Left kidney (tissue), 8 donors: ENCODE measurements at places on chromosomes 2 and 18. TPM values are rescaled to one million over a fixed set of nuclear protein-coding genes. Genes with fewer than 3 reads are reported as not detected.

Gene CCDC102B
- 8.8 TPM for polyA plus RNA-seq

Gene FBLN7
- polyA plus RNA-seq, result 13.6 TPM

Gene SERTAD2
- 25.2 TPM for polyA plus RNA-seq

Gene SP9
- not detected for polyA plus RNA-seq

Gene TRABD2A
- 0.96 TPM for polyA plus RNA-seq

Gene CFC1
- polyA plus RNA-seq, result not detected

DNA sequence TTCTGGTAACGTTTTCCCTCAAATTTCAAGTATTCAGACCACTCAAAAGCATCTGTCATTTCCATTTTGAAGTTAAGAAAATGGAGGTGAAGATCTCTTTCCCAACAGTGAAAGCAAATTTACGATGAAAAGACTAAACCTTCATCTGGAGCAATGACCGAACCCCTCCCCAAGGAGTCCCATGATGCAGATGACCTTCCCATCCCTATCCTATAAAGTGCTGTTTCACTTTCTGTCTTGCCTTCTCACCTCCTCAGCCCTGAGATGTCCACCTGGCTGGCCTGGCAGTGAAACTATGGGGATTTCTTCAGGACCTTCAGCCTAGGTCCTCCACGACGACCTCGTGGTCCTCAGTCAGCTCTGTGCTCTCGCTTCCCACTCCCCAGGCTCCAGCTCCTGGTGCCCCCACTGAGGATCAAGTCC is 925 bp upstream of the NPC1 start:
- DNase-seq, result no peak

DNA sequence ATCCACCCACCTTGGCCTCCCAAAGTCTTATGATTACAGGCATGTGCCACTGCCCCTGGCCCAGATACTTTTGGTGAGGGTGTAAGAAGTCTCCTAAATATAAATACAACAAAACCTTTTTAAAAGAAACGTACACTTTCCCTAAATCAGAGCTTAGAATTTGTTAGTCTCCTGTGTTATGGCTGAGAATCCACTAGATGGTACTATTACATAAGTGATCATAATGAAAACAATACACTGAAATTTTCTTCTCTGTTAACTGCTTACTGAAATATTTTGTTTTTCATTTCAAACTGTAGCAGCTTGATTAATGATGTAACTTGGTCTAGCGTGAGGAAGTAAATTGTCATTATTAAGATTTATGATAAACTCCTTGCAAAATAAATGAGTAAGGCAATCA is 74.8 kb upstream of the FAM98A start:
- DNase-seq, result peak; percentile 11

DNA sequence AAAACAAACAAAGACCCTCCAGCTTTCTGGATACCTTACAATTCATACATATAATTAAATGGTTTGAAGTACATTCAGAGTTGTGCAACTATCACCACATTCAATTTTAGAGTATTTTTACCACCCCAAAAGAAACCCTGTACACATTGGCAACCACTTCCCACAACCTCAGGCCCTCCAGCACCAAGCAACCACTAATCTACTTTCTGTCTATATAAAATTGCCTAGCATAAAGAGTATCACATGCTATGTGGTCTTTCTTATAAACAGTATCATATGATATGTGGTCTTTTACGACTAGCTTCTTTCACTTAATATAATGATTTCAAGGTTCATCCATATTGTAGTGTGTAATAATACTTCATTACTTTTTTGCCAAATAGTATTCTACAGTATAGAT is 7.3 kb downstream of the IER3IP1 start:
- no peak for DNase-seq
